HCT116 (cell line): ENCODE measurements at places on chromosomes 11 and 22.

- DNase-seq = no peak
Observed at GRCh38 chr22:50684986-50685385, 12.4 kb downstream of the SHANK3 start.

GRCh38 chr11:82832983-82833382 is 67.2 kb downstream of the PRCP start:
- no peak for DNase-seq

DNA sequence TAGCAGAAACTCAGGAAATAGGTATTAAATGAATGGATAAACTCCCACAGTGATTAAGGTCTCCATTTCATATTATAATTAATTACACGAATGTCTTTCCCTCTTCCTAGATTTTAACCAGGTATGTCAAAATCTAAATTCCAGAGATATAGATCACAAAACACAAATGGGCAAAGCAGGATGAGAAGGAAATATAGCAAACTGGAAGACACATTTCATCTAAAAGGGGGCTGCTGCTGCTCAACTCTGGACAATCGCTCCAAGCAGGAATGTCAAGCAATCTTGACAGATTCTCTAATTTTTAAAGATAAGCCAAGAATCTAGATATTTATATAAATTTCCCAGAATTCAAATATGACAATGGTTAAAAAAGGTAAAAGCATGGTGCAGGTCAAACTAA is 554.2 kb upstream of the CCDC90B start:
- no peak for DNase-seq

DNA sequence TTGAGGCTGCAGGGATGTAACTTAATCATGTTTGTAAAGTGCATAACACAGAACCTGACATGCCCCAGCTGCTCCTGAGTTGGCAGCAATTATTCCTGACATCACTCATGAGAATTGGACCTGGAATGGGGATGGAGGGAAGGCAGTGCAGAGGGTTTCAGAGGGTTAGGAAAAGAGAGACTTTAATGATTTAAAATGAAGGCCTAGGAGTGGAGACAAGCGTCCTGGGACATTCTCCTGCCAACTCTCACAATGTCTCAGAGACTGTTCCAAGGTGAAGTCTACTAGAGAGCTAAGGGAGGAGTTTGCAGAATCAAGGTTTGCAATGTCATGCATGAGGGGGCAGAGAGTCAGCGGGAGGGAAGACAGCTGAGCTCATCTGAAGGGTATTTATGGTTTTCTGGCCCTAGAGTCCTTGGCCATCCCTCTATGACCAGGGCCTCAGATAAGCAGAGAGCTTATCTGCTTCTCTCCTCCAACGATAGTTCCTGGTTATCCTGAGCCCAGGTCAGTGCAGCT is 36.9 kb downstream of the GGTLC2 start:
- DNase-seq = no peak

- no peak for DNase-seq
Observed at GRCh38 chr22:25990940-25991339, 178.3 kb upstream of the SEZ6L start.

- DNase-seq = no peak
Observed at GRCh38 chr11:108170184-108170583, 48.8 kb downstream of the ACAT1 start.

- no peak for DNase-seq
Observed at GRCh38 chr22:42991010-42991651, 23.8 kb downstream of the PACSIN2 start.

GRCh38 chr11:72621008-72621610 is 53.1 kb downstream of the PDE2A start:
- no peak for DNase-seq

DNA sequence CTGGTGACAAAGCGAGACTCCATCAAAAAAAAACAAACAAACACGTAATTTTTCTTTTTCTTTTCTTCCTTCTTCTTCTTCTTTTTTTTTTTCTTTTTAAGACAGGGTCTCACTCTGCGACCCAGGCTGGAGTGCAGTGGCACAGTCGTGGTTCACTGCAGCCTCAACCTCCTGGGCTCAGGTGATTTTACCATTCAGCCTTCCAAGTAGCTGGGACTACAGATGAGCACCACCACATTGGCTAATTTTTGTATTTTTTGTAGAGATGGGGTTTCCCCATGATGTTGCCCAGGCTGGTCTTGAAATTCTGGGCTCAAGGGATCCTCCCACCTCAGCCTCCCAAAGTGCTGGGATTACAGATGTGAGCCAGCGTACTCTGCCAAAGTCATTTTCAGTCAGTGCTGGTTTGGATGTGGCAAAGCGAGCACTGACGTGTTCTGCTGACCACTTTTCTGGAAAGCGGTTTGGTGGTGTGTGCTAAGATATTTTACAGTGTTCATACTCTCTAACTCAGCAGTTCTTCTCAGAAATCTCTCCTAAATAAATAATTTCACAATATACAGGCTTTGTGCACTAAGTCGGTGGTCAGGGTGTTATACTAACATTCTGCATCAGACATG is 10.7 kb downstream of the FAM118A start:
- DNase-seq = no peak

- DNase-seq = no peak
Observed at GRCh38 chr11:116689413-116690127, 83.2 kb downstream of the BUD13 start.

- DNase-seq = no peak
Observed at GRCh38 chr11:68469122-68469521, 8.6 kb downstream of the PPP6R3 start.

DNA sequence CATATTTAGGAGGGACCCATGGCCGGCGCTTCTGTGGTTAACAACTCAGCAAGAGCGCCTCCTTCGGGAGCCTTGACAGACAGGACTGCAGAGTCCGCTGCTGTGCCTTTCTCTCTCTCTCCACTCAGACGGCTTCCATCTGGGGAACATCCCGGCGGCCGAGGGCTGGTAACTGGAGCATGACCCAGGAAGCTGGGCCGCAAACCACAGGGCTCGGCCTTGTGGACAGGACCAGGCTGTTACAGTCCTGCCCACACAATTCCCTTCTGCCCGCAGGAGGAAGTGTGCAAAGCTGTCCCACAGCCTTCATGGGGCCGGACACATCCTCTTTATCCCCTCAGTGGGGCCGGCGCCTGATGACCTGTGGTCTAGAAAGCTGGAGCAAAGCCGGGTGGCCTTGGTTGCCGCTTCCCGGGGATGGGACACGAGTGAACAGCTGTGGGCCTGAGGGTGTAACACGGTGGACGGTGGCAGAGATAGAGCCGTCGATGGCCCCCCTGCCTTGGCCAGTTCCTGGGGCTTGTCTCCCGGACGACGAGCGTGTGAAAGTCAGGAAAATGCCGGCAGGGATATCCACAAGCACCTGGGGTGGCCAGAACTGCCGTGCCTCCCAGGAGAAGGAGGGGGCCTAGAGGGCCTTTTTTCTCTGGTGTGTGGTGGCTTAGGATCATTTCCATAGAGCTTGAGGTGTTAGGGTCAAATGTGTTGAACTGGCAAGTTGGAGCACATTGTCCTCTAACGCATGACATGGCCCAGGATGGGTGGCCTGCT is 50.1 kb downstream of the FBLN1 start:
- DNase-seq = no peak
